ENCODE measurements at places on chromosomes 7 and 10.

- no peak for DNase-seq
These were observed 7.8 kb upstream of the DLX6 start for GRCh38 chr7:96997512-96998032.

DNA sequence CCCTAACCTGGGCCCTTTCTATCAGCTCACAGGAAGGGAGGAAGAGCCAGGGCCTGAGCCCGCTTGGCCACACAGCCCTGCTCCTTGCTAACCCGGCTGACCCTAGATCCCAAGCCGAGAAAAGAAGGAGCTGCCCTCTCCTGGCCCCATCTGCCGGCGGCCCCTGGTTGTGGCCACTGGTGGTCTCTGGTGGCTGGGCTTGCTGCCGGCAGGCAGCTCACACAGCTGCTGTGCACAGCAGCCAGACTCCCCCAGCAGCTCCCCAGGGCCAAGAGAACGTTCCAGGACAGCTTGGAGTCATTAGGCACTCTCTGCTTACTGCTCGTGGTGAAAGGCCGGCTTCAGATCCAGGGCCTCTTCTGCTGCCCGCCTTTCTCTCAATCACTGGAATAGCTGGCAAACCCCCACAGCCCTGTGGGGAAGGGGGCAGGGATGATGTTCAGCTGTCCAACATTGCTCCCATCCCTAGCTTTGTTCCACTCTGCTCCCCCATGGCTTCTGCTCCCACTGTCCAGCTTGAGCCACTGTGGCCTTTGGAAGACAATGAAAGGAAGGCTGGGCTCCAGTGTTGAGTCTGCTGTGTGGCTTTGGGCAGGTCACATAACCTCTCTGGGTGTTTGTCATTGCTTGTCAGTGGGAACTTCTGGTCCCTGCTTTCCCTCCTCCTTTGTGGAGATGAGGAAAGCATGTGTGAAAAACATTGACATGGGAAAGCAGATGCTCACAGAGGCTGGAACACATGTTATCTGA is 35.4 kb upstream of the COL13A1 start:
- DNase-seq: no peak

DNA sequence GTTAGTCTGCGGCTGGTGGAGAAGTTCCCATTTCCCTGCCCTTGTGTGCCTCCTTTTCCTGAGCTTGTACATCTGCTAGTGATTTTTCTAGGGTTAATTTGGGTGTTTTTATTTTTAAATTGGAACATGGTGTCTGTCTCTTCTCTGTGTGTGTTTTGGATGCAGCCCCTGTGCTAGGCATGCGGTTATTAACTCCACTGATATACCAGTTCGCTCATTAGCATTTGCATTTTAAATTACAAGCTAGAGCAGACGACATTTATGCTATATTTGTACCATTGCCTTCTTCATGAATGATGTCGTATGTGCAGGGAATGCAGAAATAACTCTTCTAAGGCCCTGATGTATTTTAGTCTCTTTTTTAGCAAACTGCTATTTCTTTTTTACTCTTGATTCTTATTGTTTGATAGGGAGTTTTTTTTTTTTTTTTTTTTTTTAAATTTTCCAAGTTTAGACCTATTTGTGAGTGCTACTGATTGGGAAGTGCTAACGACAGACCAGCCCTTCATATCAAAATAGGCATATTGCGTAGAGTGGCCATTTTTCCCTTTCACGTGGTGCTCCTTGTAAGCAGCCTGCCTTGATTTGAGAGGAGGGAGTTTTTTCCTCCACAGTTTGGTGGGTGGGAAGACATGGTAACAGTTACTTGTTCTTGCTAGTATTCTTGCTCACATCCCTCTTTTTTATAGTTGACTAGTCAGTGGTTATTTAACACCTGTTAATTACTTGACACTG is 89.6 kb downstream of the LRRC4 start:
- no peak for DNase-seq

DNA sequence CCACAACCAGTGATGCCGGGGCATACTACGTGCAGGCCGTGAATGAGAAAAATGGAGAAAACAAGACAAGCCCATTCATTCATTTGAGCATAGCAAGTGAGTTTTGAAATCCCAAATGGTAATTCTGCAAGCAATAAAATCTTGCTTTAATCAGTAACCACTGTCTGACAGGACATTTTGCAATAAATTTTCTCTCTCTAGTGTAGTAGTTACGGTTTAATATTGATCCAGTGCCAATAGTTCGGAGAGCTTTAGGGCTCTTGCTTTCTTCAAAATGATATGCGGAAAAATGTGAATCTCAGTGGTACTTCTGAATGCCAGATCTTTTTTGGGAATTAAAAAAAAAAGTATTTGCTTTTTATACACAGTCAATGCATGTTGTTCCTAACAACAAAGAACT is 520.4 kb downstream of the SDK1 start:
- DNase-seq: no peak

GRCh38 chr7:155381852-155382801 is 75.8 kb upstream of the EN2 start:
- no peak for DNase-seq

DNA sequence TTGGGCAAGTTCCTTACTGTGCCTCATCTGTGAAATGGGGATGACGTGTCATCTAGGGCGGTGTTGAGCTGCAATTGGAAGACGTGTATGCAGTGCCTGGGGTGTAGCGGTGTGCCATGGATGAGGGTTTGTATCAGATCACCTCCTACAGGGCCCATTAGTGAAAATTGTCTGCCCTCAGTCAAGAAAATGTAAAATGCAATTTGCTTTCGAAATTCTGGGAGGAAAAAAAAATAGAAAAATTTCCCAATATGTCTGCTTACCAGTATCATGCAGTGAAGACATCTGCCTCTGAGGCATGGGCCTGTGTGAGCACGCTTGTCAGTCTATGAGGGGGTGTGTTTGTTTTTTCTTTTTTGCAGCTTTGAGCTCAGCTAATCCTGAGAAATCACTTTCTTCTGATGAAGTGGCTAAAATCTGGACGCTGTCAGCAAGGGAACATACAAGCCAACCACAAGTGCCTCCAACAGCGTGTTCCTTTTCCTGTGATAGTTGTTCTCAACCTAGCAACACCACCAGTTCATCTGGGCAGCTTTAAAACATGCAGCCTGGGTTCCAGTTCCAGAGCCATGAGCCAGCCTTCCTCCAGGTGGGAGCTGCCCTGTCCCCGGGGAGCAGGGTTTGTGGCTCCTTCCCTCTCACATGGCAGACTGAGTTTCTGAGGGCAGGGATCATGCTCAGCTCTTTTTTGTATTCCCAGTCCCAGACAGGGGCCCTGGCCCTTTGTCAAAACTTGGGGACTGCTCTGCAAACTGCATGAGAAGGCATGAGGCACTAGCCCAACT is 10.3 kb downstream of the FAM241B start:
- no peak for DNase-seq

DNA sequence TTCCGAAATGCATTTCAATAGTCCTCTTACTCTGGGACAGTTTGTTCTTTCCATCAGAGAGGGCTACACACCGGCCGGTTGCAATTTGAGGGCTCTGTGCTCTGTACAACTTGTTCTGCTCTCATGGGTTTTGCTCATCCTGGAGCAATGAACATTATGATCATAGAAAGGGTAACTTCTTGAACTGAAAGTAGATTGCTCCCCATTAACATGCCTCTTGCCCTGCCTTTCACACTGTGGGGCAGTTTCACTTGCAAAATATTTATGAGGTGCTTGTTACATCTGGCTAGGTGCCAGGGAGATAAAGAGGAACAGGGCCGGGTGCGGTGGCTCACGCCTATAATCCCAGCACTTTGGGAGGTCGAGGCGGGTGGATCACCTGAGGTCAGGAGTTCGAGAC is 97.3 kb upstream of the MPP7 start:
- DNase-seq: no peak

GRCh38 chr10:97584060-97584797 is at the start of gene HOGA1:
Gene HOGA1, plus strand, starts transcription at chr10:97584389. Its CDS starts 315 bp downstream, at chr10:97584704.
- DNase-seq: peak; percentile 67

- DNase-seq: no peak
These were observed 125.7 kb downstream of the ARHGAP22 start for GRCh38 chr10:48478980-48479811.

- no peak for DNase-seq
These were observed 716.5 kb downstream of the INHBA start for GRCh38 chr7:40986351-40986873.

DNA sequence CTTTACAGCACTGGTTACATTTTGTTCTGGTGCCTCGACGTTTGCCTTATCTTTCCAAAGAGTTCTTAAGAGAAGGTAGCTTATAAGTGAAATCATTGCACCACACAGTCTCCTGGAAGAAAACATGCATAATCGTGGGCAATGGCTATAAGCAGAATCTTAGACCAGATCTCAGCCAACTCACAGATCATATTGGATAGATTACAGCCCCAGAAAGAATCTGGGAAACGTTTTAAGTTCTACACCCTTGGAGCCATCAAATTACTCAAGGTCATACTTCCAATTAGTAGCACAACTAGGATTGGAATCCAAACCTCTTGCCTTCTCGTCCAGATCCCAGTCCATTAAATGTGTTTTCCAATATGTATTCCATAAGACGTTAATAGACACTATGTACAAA is 8.8 kb upstream of the PDCD4 start:
- no peak for DNase-seq

DNA sequence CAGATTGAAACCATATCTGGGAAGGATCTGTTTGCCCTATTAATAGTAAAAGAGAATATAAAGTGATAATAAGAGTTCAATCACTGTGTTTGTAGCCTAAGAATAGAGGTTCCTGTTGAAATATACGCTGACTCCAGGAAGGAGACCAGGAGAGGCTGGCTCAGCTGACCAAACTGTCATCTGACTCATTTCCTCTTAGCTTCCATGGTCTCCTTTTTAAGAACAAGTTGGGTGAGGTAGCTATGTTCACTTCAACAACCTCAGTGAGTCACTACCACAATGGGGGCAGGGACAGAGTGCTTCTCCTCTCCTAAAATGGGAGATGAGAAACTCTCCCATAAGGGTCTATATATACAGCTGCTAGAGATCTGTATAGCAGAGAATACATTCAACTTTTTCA is 543.3 kb downstream of the CALN1 start:
- no peak for DNase-seq

GRCh38 chr7:140653319-140654108 is 12.9 kb upstream of the DENND2A start:
- DNase-seq: peak; percentile 75

GRCh38 chr7:128425850-128426249 is 16.1 kb upstream of the IMPDH1 start:
- peak; percentile 75 for DNase-seq

GRCh38 chr10:12656518-12657142 is 307.3 kb downstream of the CAMK1D start:
- no peak for DNase-seq

DNA sequence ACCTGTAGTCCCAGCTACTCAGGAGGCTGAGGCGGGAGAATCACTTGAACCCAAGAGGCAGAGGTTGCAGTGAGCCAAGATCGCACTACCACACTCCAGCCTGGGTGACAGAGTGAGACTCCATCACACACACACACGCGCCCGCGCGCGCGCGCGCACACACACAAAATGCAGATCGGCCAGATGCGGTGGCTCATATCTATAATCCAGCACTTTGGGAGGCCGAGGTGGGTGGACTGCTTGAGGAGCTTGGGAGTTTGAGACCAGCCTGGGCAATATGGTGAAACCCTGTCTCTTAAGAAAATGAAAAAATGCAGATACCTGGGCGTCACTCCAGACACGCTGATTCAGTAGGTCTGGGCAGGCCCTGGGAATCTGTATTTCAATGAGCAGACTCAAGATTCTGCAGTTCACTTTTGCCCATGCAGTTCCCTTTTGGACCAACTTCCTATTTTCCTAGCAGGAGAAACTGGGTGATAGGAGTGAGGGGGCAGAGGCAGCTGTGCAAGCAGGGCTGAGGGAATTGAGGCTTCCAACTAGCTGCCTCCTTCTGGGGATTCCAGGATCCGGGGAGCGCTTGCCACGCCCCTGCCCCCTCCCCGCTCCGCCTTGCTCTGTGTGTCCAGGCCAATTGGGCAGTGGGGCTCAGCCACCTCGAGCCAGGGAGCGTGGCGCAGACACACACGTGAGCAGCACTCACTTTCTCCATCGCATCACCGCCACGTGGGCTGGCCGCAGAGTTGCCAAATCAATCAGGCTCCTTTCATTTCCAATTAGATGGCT is 173.6 kb downstream of the SH3PXD2A start:
- no peak for DNase-seq

GRCh38 chr10:64071218-64071617 is 550.0 kb downstream of the REEP3 start:
- DNase-seq: no peak

DNA sequence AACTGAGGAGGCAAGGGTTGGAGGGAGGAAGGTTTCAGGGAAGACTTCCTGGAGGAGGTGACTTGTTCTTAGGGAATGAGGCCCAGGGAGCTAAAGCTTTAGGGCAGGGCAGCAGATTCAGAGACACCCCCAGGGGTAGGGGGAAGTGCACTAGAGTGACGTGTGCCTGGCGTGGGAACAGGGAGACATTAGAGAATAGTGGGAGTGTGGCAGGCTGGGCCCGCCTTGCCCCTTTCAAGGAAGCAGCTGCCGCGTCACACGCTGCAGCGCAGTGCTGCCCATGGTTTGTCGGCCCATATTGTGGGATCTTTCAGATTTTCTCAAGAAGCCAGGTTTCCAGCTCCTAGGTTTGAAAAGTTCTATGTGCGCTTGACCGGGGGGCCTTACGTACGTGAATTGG is 139.4 kb downstream of the LHPP start:
- no peak for DNase-seq

DNA sequence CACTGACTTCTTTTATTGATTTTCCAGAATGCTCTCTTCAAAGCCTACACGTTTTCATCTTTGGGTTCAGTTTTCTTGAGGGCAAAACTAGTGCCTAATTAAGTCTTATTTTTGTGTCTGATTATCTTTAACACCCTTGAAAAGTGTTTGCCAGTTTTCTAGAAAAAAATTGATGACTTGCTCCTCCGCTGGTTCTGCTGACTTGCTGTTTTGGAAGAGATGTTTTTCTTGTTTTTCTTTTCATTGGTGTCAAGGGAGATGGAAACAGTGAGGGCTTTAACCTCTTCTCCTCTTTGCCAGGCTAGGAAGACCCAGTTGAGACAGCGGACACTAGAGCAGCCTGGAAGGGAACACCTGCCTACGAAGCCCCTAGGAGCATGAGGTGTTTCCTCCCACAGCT is 123.7 kb upstream of the EEPD1 start:
- no peak for DNase-seq
